Thymus (tissue), 14 donors: ENCODE measurements at places on chromosomes 1 and 21. TPM values are rescaled to one million over a fixed set of nuclear protein-coding genes. Genes with fewer than 3 reads are reported as not detected.
A peak's percentile ranks its signal among the peaks of the same experiment; 100 is the strongest.

DNA sequence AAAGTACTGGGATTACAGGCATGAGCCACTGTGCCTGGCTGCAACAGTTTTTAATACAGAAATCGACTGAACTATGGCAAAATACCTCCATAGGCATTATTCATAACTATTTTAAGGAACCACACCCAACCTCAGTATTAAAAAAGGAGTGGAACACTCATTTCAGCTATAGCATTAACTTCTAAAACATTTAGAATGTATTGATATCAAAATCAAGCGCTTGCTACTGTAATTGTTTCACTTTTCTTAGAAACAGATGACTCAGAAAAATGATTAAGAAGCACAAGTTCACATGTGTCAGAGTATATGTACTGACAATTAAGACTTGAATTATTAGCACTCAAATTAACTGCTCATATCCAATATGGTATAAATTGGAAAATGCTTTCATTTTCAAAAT lies 15.1 kb downstream of the AIDA start:
- DNase-seq, result no peak

GRCh38 chr1:64061430-64062104 lies 141.9 kb upstream of the UBE2U start:
- no peak for DNase-seq

GRCh38 chr1:86916752-86917151 lies 2.3 kb downstream of the HS2ST1 start:
- DNase-seq, result no peak

GRCh38 chr1:229643996-229644745 lies 18.1 kb downstream of the URB2 start:
- DNase-seq, result no peak

GRCh38 chr1:99531578-99532275 lies 114.2 kb upstream of the PALMD start:
- DNase-seq, result no peak

- DNase-seq, result no peak
Measured at GRCh38 chr21:44612029-44612486, at the start of gene KRTAP10-8. TSS of gene KRTAP10-8 (plus strand) at chr21:44612079. CDS start at chr21:44612101, 22 bp downstream.

GRCh38 chr1:111441573-111442192 lies 7.4 kb downstream of the WDR77 start:
- peak; percentile 43 for DNase-seq

DNA sequence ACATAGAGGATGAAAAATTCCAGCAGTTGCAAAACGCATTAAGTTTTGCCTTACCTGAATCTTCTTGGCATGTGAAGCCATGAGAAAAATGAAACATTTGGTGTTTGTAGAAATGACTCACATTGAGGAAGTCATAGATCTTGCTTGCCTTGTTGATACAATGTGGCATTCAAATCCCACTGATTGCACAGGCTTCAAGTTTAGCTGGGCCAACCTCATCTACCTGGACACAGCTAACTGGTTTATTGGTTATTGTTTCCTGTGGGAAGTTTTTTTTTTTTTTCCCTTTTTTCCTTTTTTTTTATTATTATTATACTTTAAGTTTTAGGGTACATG lies 168.9 kb upstream of the C21orf91 start:
- no peak for DNase-seq

DNA sequence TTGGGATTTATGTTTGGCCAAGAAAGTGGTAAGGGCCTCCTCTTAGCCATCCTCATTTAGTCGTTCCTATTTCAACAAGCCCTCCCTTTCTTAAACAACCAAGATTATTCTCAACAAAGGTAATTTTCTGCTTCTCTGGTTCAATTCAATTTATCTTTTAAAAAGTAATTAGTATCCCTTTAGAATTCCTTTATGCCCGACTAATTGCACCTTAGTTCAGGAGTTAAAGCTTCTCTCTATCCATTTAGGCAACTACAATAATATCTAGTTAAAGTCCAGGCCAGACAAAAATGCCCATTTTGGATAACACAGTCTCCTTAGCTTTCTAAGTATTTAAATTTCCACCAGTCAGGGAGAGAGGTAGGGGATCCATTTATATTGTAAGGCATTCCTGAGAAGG lies 136.7 kb upstream of the MAGI3 start:
- no peak for DNase-seq

Gene KCNN3
- total RNA-seq, result 1.8 TPM

Gene TNFRSF18
- total RNA-seq, result 4.2 TPM

Gene MAP3K21
- total RNA-seq, result 0.94 TPM

Gene SLC9C2
- 0.09 TPM for total RNA-seq
